ENCODE measurements at places on chromosomes 1 and 21.

DNA sequence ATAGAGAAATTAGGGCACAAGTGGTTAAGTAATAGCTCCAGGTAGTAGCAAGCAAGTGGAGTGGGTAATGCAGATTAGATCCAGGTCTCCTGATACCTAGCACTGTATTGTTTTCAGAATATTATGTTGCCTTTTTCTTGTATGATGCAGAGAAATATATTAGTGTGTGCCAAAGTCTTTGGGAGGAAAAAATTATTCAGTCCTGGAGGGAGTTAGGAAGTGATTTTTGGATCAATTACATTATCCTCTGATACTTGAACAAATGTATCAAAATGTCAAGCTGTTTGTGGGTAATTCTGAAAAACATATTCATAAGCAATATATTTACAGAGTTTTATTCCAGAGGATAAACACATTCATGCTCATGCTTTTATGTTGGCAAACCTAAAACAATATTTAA is 28.8 kb downstream of the TSEN15 start:
- DNase-seq: no peak

DNA sequence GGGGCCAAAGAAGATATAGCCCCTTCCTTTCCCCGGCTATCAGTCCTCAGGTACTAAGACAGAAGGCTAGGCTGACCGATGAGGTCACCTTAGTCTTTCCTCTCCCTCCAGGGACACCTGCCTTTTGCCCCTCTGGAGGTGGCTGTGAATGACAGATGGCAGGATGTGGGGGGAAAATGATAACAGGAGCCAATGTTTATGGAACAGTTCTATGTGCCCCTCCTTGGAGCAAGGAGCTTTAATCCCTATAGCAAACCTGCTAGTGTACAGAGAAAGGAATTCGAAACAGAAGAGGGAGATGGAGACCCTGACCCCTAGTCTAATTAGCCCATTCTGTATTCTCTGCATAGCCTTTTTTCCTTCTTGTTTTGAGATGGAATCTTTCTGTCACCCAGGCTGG is 28.1 kb downstream of the SERINC2 start:
- DNase-seq: no peak

- no peak for DNase-seq
These were observed 26.0 kb downstream of the RPS6KA1 start for GRCh38 chr1:26555550-26555981.

DNA sequence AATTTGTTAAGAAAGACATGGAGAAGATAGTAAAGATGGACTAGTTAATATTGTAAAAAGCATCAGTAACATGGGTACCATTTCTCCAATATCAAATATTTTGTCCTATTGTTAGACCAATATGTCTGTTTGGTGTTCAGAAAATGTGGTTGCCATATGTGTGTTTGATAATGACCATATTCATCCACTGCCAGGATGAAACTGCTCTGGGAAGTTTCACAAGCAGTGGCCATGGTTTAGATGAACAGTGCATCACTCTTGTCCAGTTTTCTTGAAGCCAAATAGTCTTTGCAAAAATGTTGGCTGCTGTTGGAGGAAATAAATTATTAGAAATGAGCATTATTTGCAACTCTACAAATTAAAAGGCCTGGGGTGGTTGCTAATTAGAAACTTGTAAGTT is 333.8 kb downstream of the NUF2 start:
- no peak for DNase-seq

- DNase-seq: no peak
These were observed 1290.5 kb upstream of the B3GALT2 start for GRCh38 chr1:194476872-194477271.

Measured in iPS DF 19.7 (cell line).